Upper lobe of left lung (tissue), 6 donors: ENCODE measurements at places on chromosomes 6 and 20. TPM values are rescaled to one million over a fixed set of nuclear protein-coding genes. Genes with fewer than 3 reads are reported as not detected.

The FILIP1 gene
- total RNA-seq, result 23.1 TPM

The VAPB gene
- 32.8 TPM for total RNA-seq

The TMEM244 gene
- not detected for total RNA-seq

DNA sequence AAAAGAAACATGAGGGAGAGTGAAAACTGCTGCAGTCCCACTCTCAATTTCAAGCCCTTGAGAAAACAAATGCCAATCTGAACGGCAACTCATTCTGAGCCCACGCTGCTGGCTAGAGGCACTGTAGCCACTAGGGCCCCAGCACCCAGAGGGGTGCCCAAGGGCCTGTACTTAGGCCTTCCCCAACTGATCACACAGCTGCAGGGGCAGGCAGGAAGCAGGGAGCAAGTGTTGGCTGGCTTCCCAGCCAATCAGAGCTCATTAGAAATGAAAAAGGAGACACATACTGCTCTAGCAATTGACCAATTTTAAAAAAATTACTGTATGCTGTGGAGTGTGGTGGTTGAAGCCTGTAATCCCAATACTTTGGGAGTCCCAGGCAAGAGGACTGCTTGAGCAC lies 3.7 kb upstream of the BEND3 start:
- no peak for DNase-seq

The RALGAPB gene
- total RNA-seq, result 33.7 TPM

DNA sequence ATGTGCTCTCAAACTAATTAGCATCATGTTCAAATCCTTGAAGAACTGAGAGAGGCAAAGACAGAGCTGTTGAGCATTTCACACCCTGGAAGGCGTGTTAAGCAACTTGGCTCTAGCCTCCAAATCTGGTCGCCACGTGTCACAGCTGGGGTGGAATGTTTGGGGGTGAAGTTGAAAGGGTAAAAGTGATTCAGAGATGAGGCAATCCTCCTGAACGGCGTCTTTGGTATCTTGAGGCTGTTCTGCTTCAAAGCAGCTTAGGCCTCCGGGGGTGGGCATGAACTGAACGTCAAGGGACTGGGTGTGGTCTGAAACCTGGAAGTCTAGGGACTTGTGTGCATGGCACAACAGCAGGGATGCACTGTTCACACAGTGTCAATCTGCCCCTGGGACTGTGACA lies 62.3 kb downstream of the TRAM2 start:
- DNase-seq, result no peak

The MOXD1 gene
- total RNA-seq, result 10.5 TPM

DNA sequence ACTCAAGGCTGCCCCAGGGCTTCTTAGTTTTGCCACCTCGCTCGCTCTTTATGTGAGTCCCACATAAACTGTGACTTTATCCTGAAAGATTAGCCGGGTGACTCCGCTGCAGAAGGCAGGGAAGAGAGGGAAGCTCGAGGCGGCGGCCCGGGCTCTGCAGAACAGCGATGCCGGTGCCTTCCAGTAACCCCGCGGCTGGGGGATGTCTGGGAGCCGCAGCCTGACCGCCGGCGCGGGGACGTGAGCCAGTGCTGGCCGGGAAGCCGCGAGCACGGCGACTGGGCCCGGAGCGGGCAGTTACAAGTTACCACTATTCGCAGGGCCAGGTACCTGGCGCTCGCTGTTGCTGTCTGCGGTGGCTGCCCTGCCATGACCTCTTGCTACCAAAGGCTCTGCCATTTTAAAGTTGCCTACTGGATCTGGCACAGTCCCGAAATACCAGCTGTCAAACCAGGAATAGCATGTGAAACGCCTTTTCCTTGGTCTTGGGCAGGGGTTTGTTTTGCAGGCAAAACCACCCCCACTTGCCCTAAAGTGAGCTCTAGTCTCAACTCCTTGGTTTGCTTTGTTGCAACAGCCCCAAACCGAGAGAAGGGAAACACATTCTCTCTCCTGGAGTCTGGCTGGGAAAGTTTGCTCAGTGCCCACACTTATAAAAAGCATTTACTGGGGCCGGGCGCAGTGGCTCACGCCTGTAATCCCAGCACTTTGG lies 124.0 kb upstream of the SLC2A12 start:
- DNase-seq, result peak; percentile 90

The LRRN4 gene
- 64.0 TPM for total RNA-seq

- no peak for DNase-seq
Measured at GRCh38 chr20:50844430-50845100, 49.7 kb downstream of the BCAS4 start.

DNA sequence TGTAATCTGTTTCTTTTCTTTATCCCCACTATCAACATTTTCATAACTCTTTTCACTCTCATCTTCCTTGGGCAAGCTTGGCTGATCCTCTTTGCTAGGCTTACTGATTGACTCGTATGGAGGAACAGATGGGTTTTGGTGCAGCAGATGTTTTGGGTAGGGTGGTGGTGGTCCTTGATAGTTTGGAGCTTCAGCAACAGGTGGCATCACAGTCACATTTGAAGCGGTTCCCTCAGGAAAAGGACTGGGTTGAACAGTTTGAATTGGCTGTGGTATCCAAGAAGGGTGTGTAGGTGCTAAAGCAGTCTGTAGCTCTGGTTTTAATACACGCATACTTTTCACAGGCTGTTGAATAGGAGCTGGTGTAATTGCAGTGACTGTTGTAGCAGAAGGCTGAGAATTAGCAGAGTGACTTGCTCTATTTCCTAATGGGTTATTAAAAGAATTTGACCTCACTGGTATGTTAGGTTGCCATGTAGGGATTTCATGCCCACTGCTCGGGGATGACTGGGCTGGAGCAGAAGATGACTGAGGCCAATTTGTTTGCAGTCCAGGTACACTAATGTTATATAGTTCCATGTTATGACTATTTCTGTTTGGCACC lies 34.5 kb downstream of the LATS1 start:
- no peak for DNase-seq

- peak; percentile 58 for DNase-seq
Measured at GRCh38 chr6:148758492-148758891, 11.7 kb downstream of the UST start.

GRCh38 chr20:32565735-32566032 lies 19.4 kb downstream of the NOL4L start:
- no peak for DNase-seq

The PAX1 gene
- total RNA-seq, result not detected

The ULBP2 gene
- total RNA-seq, result not detected

DNA sequence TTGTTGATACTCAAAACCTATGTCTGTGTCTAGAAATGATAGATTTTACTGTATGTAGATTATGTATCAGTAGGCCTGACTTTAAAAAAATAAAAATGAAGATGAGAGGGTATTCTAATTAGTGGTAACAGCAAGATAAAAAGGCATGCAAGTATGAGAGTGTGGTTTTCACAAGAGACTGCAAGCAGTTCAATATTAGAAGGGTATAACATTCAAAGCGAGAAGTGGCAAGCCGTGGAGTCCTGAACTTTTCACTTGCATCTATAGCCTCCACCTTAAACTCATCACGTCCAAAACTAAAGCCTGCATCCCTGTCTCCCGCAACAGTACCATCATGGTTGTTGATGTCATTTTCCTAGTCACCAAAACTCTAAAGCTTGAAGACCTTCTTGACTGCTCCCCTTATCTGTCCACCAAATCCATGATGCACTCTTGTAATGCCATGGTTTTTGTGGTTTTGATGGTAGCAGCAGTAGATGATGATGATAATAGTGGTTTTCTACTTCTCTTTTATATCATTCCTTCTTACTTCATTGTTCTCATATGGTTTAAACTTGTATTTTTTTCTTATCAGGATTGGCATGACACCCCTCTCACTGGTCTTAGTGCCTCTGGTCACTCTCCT lies 9.2 kb upstream of the CGA start:
- DNase-seq, result no peak

- DNase-seq, result no peak
Measured at GRCh38 chr20:45959126-45959525, 12.9 kb downstream of the ZNF335 start.

DNA sequence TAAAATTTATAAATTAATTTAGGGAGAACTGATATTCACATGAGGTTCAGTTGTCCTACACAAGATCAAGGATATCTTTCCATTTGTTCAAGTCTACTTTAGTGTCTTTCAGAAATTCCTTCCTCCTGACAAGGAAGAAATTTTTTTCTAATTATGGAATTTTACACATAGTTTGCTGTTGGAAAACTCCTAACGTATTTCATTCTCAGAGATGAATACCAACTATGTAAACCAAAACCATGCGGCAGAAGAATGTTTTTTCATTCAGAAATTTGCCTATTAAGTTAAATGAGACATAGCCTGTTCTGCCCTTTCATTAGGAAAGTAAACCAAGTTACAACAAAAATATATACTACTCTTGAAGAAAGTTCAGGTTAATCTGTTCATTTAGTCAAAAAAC lies 111.2 kb upstream of the PRDM1 start:
- no peak for DNase-seq

DNA sequence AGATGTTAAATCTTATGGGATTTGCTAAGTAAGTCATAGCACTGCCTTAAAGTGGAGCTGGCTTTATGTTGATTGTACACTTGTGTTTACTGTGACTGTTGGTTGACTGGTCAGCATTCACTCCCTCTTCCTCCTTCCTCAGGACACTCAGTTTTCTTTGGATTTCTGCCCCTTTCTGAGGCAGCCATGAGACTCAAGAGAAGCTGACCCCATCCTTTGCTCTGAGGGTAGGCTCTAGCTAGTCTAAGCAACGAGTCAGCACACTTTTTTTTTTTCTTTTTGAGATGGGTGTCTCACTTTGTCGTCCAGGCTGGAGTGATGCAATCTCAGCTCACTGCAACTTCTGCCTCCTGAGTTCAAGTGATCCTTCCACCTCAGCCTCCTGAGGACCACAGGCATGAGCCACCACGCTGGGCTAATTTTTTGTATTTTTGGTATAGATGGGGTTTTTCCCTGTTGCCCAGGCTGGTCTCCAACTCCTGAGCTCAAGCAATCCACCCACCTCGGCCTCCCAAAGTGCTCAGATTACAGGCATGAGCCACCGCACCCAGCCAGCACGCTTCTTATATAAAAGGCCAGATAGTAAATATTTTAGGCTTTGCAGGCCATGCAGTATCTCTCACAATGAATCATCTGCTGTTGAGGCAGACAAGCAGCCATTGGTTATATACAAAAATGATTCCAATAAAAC lies 191.4 kb downstream of the NFATC2 start:
- no peak for DNase-seq

The CAGE1 gene
- not detected for total RNA-seq

GRCh38 chr6:111032484-111033140 lies 50.8 kb downstream of the RPF2 start:
- DNase-seq, result no peak

GRCh38 chr6:135170238-135170637 lies 10.9 kb upstream of the MYB start:
- no peak for DNase-seq

GRCh38 chr6:34560366-34561226 lies 4.5 kb upstream of the SPDEF start:
- no peak for DNase-seq

DNA sequence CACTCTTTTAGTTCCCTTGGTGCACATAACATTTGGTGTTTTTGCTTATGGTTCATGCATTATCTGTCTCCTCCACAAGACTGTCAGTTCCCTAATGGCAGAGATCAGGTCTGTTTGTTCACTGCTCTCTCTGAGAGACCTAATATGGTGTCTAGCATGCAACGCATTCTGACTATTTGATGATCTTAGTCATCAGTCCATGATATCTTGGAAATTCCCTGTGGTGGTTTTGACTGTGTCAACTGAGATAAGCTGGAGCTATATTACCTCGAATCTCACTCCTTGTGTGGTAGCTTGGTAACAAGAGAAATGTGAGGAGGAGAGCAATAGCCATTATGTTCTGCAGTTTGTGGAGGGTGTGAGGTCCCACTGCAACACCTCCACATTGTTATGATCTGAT lies 229.8 kb downstream of the FRK start:
- DNase-seq, result no peak

DNA sequence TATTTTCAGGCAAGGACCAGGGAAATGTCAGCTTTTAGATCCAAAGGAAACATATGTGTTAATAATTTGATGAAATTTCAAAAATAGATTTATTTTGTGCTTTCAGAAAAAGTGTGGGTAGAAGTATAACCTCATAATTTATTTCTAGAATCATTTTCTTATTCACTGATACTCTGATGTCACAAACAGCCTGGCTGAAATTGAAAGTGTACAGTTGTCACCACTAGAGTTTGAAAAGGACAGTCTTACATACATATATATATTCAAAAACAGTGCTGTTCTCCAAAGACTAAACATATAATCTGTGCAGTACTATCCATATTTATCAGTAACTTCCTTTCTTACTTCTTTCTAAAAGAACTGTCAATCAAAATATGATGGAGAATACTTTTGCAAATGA lies 254.4 kb upstream of the KCNQ5 start:
- DNase-seq, result no peak

- DNase-seq, result peak; percentile 77
Measured at GRCh38 chr6:11732036-11732631, 46.5 kb downstream of the ADTRP start.

- no peak for DNase-seq
Measured at GRCh38 chr20:25294459-25295385, 46.8 kb downstream of the PYGB start.

DNA sequence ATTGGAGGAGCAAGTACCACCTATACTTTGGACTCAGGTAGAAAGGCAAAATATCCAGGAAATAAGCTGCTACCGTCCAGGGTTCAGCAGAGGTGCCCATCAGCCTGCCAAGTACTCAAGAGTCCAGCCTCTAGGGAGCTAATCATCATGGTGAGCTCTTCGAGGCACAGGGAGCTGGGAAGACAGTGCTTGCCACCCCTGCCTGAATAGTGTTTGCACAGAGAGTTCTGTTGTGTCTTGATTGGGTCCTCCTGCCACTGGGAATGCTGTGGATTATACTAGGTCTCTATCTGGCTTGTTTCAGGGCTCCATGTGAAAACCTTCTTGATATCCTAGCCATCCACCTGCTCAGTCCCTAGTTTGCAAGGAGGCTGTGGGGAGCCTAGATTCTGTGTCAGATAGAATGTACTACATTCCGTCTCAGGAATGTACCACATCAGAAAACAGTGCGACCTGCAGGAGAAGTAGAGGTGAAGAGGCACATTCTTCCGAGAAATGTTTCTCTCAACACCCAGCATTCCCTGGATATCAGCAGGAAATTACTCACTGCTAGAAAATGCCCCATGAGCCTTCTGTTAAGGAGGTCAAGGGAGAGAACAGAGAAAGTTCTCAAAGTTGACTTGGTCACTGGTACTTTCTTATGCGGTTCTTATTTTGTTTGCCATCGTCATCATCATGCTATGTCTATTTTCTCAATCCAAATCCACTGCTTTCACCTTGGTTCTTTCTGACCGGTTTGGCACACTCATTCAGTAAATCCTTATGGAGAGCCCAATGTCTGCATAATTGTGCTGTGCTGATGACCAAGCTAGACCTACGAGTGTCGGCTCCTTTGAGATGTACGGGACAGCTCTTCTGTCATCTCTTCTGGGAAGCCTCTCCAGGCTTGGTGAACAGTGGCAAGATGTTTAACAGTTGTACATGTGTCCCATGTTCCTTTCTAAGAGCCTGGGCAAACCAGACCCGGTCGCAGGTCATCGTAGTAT lies 30.7 kb downstream of the PTPN1 start:
- no peak for DNase-seq

GRCh38 chr20:51600950-51601349 lies 58.4 kb upstream of the NFATC2 start:
- DNase-seq, result no peak

The MOCS1 gene
- 49.2 TPM for total RNA-seq

- no peak for DNase-seq
Measured at GRCh38 chr20:61832181-61832580, 233.5 kb downstream of the TAF4 start.

The PRR18 gene
- total RNA-seq, result 0.77 TPM

GRCh38 chr6:30766461-30767157 lies 22.3 kb upstream of the IER3 start:
- no peak for DNase-seq
